H1 (cell line): ENCODE measurements at places on chromosomes 12 and 14. TPM values are rescaled to one million over a fixed set of nuclear protein-coding genes. Genes with fewer than 3 reads are reported as not detected.

ANKRD33 gene
- total RNA-seq: 0.19 and 0.41 TPM in 2 replicates

KSR2 gene
- 2.1 and 2.2 TPM in 2 replicates for total RNA-seq

CLMN gene
- total RNA-seq: 7.6 and 8.2 TPM in 2 replicates

CBLN3 gene
- 0.52 and 0.54 TPM in 2 replicates for total RNA-seq

DNA sequence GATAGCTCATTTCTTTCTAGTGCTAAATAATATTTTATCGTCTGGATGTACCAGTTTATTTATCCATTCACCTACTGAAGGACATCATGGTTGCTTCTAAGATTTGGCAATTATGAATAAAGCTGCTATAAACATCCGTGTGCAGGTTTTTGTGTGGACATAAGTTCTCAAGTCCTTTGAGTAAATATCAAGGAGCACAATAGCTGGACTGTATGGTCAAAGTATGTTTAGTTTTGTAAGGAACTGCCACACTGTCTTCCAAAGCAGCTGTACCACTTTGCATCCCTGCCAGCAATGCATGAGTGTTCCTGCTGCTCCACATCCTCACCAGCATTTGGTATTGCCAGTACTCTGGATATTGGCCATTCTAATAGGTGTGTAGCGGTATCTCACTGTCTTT lies 447.4 kb downstream of the MED13L start:
- DNase-seq: no peak

GRCh38 chr14:48943913-48944312 lies 642.3 kb downstream of the RPS29 start:
- no peak for DNase-seq

DNA sequence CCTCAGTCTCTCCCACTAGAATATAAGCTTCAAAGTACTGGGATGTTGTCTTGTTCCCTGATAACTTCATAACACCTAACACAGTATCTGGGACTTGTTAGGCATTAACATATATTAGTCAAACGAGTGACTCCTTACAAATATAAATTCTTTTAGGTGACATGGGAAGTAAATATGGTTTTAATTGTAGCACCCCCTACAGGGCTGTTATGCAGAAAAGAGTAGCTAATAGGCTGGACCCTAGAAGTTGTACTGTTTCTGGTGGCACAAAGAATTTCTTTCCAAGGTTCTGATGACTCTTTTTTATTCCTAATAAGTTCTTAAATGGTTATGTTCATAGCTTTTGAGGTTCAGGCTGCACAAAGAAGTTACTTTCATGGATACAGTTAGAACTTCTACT lies 29.8 kb downstream of the GPATCH2L start:
- no peak for DNase-seq

DNA sequence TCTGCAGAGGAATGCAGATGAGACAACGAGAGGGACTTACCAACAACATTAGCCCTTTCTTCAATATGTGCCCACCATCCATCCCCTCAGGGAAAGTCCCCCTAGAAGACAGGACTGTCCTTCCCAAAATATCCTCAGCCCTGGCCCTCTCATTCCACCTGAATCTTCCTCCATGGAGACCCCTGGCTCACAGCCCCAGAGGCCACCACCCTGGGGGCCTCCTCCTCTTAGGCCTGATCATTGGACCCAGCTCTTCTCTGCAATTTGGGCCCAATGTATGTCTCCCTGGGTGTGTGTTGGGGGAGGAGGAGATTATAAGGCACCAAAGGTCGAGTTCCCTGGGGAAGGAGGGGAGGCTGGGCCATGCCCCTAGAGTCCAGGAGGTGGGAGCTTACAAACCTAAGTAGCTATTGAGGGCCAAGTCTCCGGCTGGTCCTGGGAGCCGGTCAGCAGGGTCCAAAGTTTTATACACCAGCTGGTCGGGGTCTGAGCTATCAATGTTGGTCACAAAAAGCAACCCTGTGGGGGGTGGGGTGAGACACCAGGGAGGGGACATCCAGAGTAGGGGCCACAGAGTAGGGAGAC lies 8.1 kb downstream of the ITGA7 start:
- DNase-seq: no peak

- DNase-seq: no peak
Observed at GRCh38 chr12:19234981-19235871, 105.7 kb downstream of the PLEKHA5 start.

GRCh38 chr14:71395151-71395604 lies 487.9 kb downstream of the PCNX1 start:
- no peak for DNase-seq

- no peak for DNase-seq
Observed at GRCh38 chr14:83483063-83483462, 1949.4 kb upstream of the SEL1L start.

- no peak for DNase-seq
Observed at GRCh38 chr12:62931477-62931876, 3.5 kb downstream of the PPM1H start.

DNA sequence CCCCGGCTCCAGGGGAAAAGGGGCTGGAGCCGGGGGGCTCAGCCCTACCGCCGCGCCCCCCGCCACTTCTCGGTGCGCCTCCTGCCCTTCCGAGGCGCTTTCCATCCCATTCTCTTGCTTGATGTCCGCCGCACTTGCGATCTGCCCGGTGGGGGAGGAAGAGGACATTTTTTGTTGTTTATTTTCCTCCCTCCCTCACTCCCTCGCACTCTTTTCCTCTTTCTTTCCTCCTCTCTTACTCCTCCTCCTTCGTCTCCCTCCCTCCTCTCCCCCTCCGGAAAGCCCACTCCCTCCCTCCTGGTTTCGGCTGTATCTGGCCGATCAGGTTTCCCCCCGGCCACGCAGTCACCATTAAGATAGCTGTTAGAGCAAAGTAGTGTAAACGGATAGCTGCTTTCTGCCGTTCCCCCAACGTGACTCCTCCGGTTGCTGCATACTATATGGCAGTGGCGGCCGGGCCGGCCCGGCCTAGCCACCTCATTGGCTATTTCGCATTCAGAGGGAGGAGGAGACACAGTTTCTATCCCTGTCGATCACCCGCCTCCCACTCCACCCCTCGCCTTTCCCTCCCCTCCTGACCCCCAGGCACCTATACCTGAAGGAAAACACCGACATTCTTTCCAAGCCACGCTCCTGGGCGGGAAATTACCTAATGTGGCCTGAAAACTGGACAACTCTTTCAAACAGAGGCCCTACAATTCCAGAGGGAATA lies at the start of gene SIX4:
TSS of gene SIX4 (minus strand) at position 445 of the 712 bp plus-strand sequence. CDS start at position 168, 277 bp downstream.
- DNase-seq: peak; percentile 77

DNA sequence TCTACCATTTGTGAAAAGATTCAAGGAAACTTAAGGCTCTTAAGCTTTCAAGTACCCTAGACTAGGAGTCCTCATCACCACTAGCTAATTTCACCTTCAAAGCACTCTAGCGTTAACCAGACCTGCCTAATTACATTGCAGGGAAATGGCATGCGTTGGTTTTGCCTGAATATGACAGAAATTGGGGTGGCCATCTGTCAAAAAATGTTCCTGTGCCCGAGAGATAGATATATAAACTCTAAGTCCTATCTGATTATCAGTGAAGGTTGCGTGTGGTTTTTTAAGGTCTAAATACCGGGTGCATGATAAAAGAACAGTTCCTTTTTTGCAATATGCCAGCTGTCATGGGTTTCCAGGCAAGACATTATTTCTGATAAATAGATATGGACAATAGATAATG lies 48.3 kb downstream of the SPRING1 start:
- DNase-seq: no peak
